ENCODE measurements at places on chromosomes 7 and 10.

- DNase-seq = no peak
These were observed 53.1 kb downstream of the PRKAG2 start for GRCh38 chr7:151823566-151824372.

DNA sequence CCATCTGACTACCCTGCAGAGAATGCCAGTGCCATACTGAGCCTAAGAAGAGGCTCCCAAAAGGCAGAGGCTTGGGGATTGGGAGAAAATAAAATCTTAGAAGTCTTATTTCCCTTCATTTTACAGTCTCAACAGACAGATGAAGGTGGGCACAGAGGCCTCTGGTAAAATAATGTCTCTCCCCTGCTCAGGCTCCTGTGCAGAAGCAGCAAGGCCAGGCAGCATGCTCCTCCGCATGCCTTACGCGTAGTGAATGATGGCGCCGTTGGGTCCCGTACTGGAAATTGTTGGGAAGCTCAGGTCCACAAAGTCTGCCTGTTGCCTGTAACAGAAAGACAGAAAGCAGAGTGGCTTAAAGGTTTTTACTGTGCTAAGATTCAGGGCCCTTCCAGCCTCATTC, 45.8 kb downstream of the XPNPEP1 start:
- DNase-seq = no peak

DNA sequence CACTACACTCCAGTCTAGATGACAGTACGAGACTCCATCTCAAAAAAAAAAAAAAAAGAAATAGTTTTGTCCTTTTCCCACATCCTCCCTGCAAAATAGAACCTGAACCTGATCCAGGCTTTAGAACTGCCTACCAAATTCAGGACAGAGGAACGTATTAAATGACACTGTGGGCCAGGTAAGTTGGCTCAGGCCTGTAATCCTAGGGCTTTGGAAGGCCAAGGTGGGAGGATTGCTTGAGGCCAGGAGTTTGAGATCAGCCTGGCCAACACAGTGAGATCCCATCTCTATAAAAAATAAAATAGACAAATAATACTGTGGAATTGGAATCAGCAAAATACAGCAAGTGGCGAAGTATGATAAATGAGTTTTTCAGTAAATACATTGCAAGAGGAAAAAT, 10.0 kb upstream of the BNIP3 start:
- DNase-seq = no peak

DNA sequence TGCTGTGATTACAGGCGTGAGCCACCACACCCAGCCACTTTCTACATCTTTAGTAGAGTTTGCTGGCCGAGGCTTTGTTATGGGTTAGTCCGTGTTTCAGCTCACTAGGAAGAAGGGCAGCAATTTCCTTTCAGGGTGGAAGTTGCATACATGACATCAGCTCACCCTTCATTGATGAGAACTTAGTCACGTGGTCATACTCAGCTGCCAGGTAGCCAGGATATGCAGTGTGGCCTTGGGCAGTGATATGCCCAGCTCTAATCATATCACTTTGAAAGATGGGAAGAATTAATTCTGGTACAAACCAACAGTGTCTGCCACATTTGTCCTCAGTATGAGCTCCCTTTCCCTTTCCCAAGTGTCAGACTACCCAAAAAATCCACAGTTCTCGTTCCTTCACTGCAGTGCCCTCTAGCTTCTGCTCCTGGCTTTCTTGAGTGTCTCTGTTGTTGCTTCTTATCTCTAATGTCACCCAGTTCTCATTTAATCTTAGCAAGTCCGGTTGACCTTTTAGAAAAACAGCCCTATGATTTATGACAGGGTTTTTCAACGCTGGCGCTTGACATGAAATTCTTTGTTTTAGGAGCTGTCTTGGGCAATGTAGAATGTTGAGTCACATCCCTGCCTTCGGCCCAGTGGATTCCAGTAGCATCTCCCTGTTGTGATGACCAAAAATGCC, 108.7 kb upstream of the ITGB1 start:
- DNase-seq = no peak

GRCh38 chr7:93367254-93367653, 135.1 kb downstream of the VPS50 start:
- no peak for DNase-seq

GRCh38 chr7:772861-773621, 46.0 kb upstream of the PRKAR1B start:
- DNase-seq = no peak

DNA sequence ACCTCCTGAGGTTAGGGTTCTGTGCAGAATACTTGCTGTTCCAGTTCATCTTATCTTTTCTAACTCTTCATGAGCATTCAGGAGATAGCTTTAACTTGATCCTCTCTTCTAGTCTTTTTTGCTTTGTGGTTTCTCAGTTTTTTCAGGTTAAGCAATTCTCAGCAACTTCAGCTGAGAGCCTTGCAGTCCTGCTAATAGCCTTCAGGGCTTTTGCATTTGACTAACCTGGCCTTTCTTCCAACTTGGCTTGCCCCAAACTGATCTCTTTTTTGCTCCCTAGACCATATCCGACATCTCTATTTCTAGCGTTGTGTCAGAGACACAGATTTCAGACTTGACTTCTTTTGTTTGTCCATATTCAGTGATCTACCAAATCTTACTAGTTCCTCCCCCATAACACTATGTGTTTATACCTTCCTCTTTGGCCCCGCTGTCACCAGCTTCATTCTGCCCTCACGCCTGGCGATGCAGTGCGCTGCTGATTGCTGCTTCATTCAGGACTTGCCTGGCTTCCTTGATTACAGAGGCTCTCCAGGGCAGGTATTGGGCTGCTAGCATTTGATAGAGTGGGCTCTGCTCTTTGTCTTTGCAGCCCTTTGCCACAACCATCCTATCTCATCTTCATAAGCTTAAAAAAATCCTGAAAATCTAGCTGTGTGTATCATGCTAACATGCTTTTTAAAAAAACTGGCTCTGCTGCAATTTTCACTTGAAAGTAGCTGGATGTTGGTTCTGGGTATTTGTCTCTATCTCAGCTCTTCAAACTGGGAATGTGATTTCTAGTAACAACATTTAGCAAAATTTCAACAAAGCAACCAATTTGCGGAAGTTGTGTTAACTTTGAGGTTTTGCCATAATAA, 9.6 kb downstream of the CUL1 start:
- no peak for DNase-seq

DNA sequence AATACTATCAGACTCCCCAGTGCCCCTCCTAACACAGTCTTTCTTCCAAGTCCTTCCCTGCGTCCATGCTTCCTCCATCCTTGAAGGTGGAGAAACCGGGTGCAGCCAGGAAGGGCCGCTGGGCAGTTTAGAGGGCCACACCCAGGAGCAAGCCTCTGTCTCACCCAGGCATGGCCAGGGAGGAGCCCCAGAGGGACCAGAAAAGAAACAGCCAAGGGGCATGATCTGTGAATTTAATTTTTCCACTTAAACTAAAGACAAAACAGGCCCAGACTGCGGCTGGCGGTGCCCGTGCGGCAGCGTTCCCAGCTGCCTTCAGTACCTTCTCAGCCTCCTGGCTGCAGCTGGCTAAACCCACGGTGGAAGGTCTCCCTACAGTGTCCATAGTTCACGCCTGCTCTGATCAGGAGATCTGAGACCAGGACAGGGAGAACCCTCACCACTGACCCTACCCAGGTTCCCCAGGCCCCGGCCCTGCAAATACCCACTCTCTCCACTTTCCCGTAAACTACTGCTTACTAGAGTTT, 12.9 kb downstream of the UNCX start:
- DNase-seq = no peak

DNA sequence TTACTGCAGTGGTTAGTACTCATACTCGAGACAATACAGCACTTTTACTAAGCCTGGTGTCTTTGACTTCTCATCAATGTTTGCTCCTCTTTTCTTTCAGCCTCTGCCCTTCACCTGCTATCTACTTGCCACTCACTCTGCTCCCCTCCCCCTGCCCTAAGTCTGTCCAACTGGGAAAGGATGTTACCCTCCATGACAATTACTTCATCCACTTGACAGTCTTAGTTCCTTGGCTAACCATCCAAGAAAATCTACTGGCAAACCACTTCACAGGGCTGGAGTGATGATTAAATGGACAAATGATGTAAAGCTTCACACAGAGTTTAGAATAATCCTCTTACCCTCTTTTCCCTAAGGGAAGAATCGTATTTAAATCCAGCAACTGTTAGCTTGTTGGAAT, 8.2 kb upstream of the DLD start:
- DNase-seq = no peak

GRCh38 chr10:95445223-95445836, 115.8 kb downstream of the SORBS1 start:
- no peak for DNase-seq

GRCh38 chr10:43360086-43360485, 11.3 kb upstream of the FXYD4 start:
- DNase-seq = no peak

DNA sequence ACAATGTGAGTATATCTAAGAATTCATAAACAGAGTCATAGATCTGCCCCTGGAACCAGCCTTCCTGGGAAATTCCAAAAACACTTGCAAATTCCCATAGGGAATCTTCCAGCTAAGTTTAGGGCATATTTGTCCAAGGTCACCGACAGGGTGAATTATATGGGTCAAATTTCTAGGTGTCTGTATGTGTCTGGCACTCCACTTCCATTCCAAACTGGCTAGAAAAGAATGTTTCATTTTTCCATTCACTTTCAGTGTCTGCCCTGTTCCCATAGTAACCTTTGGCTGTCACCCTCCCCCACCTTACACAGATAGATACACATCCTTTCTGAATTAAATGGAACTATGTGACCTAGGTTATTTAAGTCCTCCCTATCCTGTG, 230.9 kb downstream of the CREB5 start:
- DNase-seq = no peak

DNA sequence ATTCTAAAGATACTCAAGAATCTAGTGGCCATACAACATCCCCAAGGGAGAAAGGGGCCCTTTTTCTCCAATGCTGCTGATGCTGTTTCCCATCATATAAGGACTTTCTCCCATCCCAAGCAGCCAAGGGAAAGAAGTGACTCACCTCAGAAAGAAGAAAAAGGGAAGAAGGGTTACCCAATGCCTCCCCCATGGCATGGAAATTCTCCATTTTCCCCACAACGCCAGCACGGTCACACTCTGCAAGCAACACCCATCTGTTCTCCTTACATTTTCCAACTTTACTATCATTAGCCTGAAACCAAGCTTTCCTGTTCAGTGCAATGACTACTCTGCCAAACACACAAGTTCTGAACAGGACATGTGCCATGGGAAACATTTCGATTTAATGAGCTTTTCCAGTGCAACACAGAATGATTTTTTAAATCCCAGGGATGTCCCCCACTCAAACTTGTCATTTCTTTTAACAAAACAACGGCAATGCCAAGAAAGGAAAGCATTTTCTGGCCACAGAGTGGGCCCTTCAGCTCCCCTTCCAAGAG, 67.9 kb downstream of the PTPRN2 start:
- DNase-seq = no peak

- no peak for DNase-seq
These were observed 32.8 kb downstream of the HIPK2 start for GRCh38 chr7:139744768-139745677.

GRCh38 chr10:69335063-69335587, 56.8 kb downstream of the HK1 start:
- no peak for DNase-seq

DNA sequence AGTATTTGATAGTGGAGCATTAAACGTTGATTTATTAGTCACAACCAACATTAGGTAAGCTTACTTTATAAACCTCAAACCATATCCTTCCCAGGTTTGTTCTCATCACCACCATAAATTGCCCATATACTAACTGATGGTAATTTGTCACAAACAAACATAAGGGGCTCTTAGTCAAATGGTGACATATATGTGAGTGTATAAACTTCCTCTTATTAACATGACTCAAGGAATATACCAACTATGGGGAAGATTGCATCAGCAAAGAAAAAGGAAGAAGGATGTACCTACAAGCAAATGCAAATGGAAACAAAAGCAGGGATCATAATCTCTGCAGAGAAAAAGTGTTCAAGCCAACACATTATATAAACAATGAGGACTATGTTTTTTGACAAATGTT, 418.2 kb upstream of the AKR1E2 start:
- DNase-seq = no peak

DNA sequence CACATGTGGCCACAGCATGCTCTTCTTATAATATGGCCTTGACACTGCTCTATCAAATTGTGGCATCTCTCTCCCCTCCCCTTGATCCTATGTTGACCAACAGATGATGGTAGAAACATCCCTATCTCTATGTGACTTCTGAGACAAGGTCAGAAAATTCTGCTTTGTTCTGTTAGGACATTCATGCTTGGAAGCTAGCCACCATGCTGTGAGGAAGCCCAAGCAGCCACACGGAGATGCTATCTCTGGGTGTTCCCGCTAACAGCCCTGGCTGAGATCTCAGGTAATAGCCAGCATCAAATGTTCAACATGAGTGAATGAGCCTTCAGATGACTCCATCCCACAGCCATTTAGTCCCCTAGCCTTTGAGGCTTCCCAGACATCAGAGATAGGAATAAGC, 36.8 kb upstream of the CPXM2 start:
- DNase-seq = no peak

GRCh38 chr7:23967949-23968599, 258.1 kb downstream of the STK31 start:
- no peak for DNase-seq
